ENCODE measurements at places on chromosomes 16 and 17.

GRCh38 chr16:73290258-73290657 is 242.3 kb upstream of the ZFHX3 start:
- no peak for DNase-seq

GRCh38 chr17:10579270-10579669 is 29.8 kb upstream of the MYH2 start:
- no peak for DNase-seq

- peak; percentile 9 for DNase-seq
Observed at GRCh38 chr17:45783593-45784292, 377 bp upstream of the CRHR1 start.

DNA sequence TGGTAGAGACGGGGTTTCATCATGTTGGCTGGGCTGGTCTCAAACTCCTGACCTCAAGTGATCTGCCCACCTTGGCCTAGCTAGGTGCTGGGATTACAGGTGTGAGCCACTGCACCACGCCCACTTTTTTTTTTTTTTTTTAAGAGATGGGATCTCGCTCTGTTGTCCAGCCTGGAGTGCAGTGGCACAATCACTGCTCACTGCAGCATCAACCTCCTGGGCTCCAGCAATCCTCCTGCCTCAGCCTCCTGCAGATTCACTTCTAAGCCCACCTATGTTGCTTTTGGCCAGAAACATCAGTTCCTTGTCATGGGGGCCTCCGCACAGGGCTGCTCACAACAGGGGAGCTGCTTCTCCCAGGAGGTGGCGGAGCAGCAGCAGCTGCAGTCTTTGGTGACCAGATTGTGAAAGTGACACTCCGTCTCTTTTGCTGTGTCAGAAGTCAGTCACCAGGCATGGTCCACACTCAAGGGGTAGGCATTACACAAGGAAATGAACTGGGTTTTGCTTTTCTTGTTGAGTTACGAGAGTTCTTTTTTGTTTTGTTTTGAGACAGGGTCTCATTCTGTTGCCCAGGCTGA is 4.5 kb upstream of the NME4 start:
- no peak for DNase-seq

- DNase-seq: no peak
Observed at GRCh38 chr16:1821861-1822611, 4.6 kb downstream of the HAGH start.

DNA sequence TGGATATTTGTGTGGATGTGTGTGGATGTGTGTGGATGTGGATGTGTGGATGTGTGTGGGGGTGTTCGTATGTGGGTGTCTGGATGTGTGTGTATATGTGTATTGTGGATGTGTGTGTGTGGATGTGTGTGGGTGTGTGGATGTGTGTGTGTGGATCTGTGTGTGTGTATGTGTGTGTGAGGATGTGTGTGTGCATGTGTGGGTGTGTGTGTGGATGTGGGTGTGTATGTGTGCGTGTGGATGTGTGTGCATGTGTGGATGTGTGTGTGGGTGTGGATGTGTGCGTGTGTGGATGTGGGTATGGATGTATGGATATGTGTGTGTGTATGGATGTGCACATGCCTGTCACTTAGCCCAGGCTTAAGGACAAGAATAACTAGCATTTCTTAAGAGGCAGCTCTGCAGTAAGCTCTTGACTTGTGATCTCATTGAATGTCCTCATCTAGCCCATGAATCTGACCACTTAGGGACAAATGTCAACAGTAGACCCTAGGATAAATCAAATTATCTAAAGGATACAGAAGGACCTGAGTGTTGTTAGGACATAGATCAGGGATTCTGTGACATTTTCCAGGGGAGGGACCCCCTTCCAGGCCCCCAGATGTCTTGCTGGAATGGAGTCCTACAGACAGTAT is 83.5 kb downstream of the BMERB1 start:
- DNase-seq: no peak

- no peak for DNase-seq
Observed at GRCh38 chr16:58506241-58507194, 6.6 kb downstream of the NDRG4 start.

GRCh38 chr17:4086041-4086483 is 56.8 kb downstream of the ZZEF1 start:
- DNase-seq: no peak

- no peak for DNase-seq
Observed at GRCh38 chr17:81457917-81458555, 54.6 kb downstream of the ACTG1 start.

GRCh38 chr17:79630821-79631639 is 20.2 kb upstream of the RBFOX3 start:
- DNase-seq: no peak

GRCh38 chr17:43392397-43392796 is 6.4 kb upstream of the ARL4D start:
- DNase-seq: no peak

DNA sequence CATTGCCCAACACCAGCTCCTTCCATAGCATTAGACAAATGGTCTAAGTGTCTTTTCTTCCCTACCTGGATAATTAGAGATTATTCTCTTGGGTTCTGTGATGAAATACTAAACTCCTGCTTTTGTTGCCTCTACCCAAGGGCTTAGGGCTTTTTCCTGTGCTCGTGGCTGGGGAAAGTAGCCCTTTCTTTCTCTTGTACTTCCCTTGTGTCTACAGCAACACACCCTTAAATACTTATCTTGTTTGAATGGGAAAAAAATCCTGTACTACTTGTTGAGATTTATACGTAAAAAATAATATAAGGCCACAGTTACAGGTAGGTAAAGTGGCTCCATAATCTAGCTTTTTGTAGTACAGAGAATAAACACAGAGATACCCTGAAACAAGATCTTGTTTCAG is 7.0 kb upstream of the NACA2 start:
- DNase-seq: no peak

DNA sequence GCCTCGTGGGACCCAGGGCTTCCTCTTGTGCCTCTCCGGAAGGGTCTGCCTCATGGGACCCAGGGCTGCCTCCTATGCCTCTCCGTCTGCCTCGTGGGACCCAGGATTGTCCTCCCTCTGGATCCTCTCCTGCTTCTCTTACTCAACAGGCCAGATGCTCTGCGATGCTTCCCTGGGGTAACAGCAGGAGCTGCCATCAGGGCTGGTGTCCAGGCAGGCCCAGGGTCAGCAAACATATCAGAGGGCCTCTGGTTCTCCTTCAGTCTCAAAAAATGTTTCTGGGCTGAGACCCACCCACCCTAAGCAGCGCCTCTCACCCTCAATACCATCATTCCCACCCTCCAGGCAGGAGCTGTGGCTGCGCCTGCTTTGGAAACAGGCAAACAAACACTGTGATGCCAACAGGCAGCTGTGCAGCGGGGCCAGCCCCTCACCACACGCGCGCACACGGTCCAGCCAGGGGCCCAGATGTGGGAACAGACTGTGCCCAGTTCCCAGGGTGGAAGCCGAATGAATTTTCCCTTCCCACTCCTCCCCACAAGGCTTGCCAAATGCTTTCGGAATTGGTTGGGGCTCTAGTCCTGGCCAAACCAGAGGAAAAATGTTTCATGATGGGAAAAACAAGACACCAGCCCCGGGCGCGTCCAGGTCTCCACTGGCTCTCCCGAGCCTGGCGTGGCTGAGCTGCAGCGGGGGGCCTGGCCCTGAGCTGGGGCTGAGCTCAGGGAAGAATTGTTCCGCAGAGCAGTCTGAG is 11.3 kb downstream of the TIMM22 start:
- no peak for DNase-seq

DNA sequence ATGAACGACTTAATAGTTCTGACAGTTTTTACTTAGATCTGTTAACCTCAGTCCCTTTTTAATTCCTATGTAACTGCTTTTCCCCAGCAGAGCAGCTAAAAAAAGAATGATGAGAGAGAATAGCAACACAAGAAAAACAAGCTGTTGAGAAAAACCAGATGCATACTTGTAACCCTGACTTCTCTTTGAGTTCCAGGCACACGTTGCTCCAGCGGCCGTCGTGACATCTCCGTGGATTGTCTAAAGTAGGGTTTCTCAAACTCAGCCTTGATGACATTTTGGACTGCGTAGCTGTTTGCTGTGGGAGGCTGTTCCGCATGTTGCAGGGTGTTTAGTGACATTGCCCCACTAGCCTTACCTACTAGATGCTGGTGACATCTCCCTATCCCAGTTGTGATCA is 324.0 kb downstream of the SNX29 start:
- no peak for DNase-seq

- DNase-seq: no peak
Observed at GRCh38 chr16:84329016-84329415, 34.3 kb downstream of the WFDC1 start.

GRCh38 chr17:65023791-65024190 is 32.7 kb downstream of the GNA13 start:
- no peak for DNase-seq

GRCh38 chr17:61678339-61678738 is 87.3 kb upstream of the NACA2 start:
- DNase-seq: no peak

- DNase-seq: no peak
Observed at GRCh38 chr17:79936641-79937381, 97.6 kb upstream of the CBX4 start.

DNA sequence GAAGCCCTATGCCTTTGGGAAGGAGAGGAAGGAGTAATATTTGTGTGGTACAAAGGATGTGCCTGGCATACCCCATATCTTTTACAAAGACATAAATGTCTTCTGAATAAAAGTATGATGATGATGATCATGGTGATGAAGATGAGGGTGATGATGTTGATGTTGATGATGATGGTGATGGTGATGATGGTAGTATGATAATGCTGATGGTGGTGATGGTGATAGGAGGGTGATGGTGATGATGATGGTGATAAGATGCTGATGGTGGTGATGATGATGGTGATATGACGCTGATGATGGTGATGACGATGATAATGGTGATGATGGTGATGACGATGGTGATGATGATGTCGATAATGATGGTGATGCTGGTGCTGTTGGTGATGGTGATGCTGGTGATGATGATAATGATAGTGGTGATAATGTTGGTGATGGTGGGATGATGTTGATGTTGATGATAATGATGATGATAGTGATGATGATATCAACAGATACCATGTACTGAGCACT is 684.2 kb downstream of the WWOX start:
- no peak for DNase-seq

DNA sequence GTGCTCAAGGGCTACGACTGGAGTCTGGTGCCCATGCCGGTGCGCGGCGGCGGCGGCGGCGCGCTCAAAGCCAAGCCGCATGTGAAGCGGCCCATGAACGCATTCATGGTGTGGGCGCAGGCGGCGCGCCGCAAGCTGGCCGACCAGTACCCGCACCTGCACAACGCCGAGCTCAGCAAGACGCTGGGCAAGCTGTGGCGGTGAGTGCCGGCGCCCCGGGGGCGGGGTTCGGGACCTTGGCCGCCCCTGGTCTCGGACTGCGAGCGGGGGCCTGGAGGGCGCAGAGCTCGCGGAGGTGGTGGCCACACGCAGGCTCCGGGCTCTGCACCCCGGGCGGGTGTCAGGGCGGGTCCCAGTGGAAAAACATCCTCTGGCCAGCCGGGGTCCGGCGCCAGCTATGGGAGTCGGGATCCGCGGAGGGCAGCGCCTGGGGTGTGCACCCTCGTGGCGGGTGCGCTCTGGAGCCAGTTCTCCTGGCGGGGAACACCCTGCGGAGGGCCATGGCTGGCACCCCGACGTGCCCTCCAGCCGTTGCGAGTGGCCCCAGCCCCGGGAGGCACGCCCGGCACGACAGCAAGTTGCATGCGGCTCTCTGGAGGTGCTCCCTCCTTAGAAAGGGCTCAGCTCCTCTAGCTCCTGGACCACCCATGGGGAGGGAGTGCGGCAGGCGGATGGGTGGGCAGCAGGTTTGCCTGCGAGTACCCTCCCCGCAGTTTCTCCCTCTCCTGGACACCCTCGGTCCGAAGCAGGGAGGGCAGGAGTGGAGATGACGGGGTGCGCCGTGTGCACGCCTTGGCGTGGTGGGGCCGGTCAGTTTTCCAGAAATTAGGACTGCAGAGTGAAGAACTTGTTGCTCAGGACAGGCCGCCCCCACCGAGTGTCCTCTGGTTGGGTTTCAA is 824 bp downstream of the SOX8 start:
- DNase-seq: no peak

GRCh38 chr16:3656491-3657468 is 2.3 kb downstream of the DNASE1 start:
- DNase-seq: no peak

DNA sequence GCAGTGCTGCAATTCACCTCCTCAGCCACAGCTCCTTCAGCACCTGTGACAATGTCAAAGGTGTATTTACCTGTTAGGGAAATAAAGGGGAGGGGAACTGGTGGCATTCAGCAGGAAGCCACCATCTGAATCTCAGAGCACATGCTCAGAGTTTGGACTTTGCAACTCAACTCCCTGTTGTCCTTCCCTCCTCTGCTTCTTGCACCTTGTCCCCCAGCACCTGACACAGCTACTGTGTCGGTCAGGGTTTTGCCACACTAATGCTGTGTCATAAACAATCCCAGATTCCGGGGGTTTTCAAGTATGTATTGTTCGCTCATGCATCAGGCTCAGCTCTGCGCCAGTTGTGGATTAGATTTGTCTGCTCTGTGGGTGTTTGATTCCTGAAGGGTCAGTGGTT is 43.7 kb downstream of the HSBP1 start:
- no peak for DNase-seq

DNA sequence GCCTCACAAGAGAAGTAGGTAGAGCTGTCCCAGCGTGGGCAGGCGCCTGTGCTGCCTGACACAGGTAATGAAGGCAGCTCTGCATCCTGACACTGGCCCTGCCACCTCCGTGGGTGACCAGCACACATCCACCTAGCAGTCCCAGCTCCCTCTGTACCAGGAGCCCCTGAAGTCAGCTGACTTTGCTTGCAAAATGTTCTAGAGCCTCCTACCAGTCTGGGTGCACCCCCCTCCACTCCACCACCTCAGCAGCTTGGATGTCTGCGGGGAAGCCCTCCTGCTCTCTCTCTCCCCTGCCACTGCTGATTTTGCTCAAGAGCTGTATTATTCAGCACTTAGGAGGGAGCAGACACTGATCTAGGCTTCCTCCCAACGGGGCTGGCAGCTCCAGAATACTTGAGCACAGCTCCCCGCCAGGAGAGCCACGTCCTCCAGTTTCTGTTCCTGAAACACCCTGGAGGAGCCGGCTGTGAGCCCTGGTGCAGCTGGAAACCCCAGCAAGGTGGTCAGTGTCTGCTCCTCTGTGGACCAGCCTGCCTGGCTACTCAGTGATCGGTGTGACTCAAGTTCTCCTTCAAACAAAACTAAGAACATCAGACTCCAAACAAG is 1.0 kb downstream of the RNF166 start:
- peak; percentile 53 for DNase-seq

GRCh38 chr17:78300962-78301820 is 58.7 kb downstream of the SOCS3 start:
- DNase-seq: no peak

DNA sequence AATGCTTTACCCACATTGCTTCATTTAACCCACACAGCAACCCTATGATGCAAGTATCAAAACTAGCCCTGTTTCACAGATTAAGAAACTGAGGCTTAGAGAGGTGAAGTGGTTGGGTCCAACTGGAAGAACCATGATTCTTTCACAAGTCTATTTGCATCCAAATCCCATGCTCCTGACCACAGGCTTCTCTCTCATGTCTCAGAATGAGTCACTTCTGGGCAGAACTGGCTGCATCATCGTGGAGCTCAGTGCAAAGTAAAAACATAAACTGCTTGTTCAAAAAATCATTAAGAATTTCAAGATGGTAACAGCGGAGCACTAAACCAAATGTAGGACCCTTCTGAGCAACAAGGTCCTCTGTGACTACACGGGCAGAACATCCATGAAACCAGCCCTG is 20.2 kb upstream of the CES1 start:
- no peak for DNase-seq

All from germinal center (tissue), 1 donor.